ENCODE measurements at places on chromosomes 7 and 10.

GRCh38 chr7:92631850-92632487, 41.8 kb upstream of the FAM133B start:
- H3K27me3 ChIP-seq = no peaks in the 10 kb centered on the region
- no peak for DNase-seq
- peak overlapping the region; percentile 98 for H3K27ac ChIP-seq
- peaks cover 36% of the 10 kb centered on the region for H3K36me3 ChIP-seq

DNA sequence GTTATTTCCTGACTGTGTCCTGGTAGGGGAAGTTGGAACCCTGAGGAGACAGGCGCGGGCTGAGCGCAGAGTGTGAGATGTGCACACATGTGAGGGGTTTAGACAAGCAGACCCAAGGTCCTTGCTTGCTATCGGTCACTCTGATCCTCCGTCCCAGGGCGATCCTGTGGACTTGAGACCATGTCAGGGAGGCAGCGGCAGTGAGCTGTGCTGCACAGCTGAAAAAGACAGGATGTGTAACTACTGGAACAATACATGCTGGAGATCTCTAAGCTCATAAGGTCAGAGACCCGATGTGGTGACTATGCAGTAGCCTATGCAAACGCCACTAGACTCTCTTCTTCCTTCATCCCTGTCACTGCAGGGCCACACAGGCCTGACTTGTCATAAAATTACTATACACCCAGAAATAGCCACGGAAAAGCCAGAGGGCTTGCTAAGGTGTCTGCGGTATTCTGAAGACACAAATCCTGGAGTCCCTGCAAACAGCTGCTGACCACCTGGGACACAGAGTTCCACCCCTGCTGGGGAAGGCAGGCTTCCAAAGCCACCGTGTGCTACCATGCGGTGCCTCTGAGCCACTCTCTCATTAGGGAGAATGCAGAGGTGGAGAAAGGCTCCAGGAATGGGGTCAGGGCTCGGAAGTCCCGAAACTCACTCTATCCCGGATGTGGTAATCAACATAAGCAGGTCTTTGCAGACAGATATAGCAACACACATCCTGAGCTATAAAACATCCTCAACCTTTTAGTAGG, 91.1 kb upstream of the DDC start:
- DNase-seq = no peak
- H3K4me3 ChIP-seq = no peak overlapping the region
- no peaks in the 10 kb centered on the region for H3K4me1 ChIP-seq
- no peak overlapping the region for H3K27ac ChIP-seq
- H3K27me3 ChIP-seq = no peaks in the 10 kb centered on the region

GRCh38 chr7:122688400-122688998, 10.4 kb downstream of the RNF133 start:
- H3K4me3 ChIP-seq = no peak overlapping the region
- H3K36me3 ChIP-seq = no peaks in the 10 kb centered on the region
- no peak for DNase-seq
- H3K27me3 ChIP-seq = no peaks in the 10 kb centered on the region
- H3K4me1 ChIP-seq = no peaks in the 10 kb centered on the region

DNA sequence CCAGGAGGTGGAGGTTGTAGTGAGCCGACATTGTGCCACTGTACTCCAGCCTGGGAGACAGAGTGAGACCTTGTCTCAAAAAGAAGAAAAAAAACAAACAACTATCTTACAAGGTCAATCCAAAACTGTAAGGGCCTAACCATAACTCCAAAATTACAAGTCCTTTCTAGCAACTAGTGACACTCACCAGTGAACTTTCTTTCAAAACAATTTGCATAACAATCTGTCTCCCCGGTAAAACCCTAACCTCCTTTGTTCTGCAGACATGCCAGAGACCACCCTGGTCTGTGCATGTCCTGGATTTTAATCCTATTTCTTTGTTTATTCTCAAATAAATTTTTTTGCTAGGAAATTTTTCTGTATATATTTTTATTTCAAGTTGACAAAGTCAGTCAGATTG, 68.1 kb downstream of the EXOC6 start:
- H3K27ac ChIP-seq = no peak overlapping the region
- no peak for DNase-seq
- H3K4me3 ChIP-seq = no peak overlapping the region

DNA sequence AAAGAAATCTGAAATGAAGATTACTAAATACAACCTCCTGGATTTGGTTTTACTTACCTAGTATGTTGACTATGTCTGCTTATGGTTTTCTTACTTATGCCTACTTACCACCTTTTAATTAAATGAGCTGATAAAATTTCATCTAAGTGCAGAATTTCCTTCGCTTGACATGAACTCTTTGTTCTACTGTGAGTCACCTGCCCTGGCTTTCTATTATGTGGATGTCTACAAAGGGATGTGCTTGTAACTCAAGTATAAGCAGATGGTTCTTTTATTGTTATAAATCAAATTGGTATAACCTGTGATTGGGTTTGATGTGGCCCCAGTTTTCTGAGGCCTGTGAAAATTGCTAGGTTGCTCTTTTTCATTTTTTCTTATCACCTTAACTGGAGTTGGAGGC, 389.1 kb upstream of the ANKRD30A start:
- H3K36me3 ChIP-seq = no peaks in the 10 kb centered on the region
- no peak overlapping the region for H3K4me3 ChIP-seq
- DNase-seq = no peak
- no peak overlapping the region for H3K27ac ChIP-seq
- H3K4me1 ChIP-seq = no peaks in the 10 kb centered on the region

DNA sequence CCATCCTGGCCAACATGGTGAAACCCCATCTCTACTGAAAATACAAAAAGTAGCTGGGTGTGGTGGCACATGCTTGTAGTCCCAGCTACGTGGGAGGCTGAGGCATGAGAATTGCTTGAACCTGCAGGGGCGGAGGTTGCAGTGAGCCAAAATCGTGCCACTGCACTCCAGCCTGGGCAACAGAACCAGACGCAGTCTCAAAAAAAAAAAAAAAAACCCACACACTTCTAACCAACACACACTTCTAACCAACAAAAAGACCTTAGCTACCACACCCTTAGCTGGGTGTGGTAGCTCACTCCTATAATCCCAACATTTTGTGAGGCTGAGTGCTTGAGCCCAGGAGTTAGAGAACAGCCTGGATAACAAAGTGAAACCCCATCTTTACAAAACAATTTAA, 33.9 kb upstream of the SPOCK2 start:
- H3K27me3 ChIP-seq = no peaks in the 10 kb centered on the region
- H3K36me3 ChIP-seq = no peaks in the 10 kb centered on the region
- no peaks in the 10 kb centered on the region for H3K4me1 ChIP-seq
- H3K4me3 ChIP-seq = no peak overlapping the region
- no peak for DNase-seq
- H3K27ac ChIP-seq = no peak overlapping the region

- H3K36me3 ChIP-seq = no peaks in the 10 kb centered on the region
- no peak overlapping the region for H3K4me3 ChIP-seq
- no peak for DNase-seq
- H3K4me1 ChIP-seq = no peaks in the 10 kb centered on the region
- H3K27me3 ChIP-seq = no peaks in the 10 kb centered on the region
- no peak overlapping the region for H3K27ac ChIP-seq
These were observed 216.1 kb downstream of the HTR7 start for GRCh38 chr10:90641731-90642130.

DNA sequence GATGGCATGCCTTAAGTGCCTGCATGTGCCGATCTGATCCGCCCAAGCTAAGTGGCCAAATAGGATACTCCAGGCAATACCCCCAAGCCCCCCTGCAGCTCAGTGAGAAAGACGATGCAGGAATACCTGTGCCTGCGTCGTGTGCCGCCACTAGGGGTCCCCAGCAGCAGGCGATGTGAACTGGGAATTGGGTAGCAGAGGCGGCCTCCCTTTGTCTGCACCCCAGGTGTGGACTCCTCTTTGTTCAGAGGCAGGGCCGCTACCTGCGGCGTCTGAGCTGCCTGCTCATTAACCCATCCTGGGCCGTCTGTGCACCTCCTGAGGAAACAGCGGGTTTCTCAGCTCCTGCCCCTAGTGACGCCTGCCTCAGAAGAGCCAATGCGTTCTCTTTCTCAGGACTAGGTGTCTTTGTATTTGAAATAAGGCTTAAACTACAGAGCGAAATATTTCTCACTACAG, 4.8 kb upstream of the CHN2 start:
- no peaks in the 10 kb centered on the region for H3K36me3 ChIP-seq
- peaks cover 6% of the 10 kb centered on the region for H3K4me1 ChIP-seq
- H3K4me3 ChIP-seq = no peak overlapping the region
- DNase-seq = peak; percentile 87
- no peak overlapping the region for H3K27ac ChIP-seq

DNA sequence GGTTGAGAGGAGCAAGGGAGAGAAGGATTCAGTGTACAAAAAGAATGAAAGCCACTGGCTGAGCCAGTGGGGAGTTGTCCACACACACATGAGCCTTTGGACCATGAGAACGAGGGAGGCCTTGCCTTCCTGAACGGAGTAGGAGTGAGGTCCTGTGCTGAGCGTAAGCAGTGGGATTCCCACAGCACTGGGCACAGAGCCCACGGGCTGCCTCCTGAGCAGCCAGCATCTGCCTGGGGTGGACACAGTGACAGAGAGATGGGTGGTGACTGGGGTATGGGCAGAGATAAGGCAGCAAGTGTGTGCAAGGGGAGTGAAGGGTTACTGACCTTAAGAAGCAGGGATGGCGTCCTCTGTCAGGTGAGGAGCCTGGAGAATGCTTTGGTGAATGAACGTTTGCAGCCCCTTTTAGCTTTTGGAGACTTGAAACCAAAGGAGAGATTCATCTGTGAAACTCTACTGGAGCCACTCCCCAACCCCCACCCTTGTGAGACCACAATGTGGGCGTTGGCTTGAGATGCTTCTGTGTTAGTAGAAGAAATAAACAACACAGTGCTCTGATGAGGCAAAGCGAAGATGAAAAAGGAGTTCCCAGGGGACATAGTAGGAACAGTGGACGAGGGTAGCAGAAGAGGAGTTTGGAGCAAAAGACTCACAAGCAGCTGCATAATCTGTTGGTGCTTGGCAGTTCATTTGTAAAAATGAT, 56.5 kb downstream of the FIGNL1 start:
- H3K4me3 ChIP-seq = no peak overlapping the region
- no peak for DNase-seq
- no peak overlapping the region for H3K27ac ChIP-seq

DNA sequence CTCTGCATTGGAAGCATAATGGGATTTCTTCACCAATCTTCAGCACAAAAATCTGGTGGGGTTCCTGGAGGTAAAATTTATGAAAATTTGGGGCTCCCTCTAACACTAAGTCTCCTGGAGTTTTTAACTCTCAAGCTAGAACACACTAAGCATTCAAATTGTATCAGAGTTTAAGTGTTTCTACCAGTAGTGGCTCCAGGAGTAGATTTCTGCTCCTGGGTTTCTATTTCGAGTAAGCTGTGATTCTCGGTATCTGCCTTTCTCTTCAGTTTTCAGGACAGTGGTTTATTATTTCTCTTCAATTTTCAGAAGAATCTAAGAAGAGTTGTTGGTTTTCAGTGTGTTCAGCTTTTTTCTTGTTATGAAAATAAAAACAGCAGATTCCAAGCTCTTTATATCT, 566.4 kb upstream of the KCND2 start:
- H3K4me1 ChIP-seq = no peaks in the 10 kb centered on the region
- H3K4me3 ChIP-seq = no peak overlapping the region
- no peak for DNase-seq
- no peaks in the 10 kb centered on the region for H3K36me3 ChIP-seq
